ENCODE measurements at places on chromosomes 5 and 9.

DNA sequence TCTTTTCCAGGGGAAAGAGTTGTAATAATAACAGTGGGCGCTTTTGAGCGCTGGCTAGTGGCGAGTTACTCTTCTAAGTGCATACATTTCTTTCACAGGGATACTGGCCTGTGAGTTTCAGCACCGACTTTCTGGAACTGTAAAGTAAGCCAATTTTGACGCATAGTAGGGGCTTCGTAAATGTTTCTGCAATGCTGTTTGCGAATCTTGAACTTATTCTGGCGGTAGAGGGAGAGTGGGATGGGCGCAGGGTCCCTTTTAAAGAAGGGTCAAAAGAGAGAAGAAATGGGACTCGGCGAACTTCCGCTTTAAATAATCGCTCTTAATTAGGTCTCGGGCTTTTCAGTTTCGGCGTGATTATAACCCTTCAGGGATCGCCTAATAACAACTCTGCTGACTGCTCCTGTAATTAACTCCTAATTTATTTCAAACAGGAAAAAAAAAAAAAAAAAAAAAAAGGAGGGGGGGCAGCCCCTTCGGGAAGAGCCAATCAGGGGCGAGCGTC is 351 bp upstream of the MSX2 start:
- no peak for DNase-seq

DNA sequence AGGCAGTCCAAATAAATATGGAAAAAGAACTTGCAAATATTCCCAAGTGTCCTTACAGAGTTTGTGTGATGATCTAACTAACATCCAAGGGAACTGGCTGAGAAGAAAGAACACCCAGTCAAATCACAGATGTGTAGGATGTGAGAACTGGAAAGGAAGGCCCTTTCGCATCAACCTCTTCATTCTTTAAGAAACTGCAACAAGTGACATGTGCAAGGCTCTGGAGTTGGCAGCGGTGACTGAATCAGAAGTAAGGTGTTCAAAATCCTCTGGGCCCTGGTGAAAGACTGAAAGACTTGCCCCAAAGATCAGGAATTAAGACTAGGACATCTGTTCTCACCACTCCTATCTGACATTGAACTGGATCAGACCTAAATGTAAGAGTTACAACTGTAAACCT is 88.7 kb downstream of the RAPGEF1 start:
- no peak for DNase-seq

GRCh38 chr5:97136475-97136874 is 5.9 kb downstream of the LIX1 start:
- DNase-seq: no peak

DNA sequence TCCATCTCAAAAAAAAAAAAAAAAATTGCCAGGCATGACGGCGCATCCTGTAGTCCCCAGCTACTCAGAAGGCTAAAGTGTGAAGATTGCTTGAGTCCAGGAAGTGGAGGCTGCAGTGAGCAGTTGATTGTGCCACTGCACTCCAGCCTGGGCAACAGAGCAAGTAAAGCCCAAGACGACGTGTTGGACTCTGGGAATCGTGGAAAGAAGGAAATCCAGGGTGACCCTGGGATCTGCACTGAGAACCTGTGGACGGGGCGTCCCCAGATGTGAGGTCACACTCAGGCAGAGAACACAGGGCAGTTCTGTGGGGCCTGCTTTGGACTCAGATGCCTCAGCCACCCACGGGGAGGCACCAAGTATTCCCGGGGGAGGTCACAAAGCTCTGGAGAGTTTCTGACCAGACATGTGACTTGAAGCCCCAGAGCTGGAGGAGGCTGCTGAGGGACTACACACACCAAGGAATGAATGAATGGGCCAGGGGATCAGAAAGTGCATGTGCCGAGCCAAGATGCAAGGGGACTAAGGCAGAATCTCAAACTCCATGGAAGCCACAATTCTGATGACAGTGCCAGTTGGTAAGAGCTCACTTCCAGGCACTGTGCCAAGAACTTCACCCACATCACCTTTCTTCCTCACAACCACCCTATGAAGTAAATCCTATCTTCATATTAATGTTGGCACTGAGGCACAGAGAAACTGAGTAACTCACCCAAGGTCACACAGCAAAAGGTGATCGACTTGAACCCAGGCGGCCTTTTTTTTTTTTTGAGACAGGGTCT is 12.9 kb downstream of the DYNC2I2 start:
- no peak for DNase-seq

DNA sequence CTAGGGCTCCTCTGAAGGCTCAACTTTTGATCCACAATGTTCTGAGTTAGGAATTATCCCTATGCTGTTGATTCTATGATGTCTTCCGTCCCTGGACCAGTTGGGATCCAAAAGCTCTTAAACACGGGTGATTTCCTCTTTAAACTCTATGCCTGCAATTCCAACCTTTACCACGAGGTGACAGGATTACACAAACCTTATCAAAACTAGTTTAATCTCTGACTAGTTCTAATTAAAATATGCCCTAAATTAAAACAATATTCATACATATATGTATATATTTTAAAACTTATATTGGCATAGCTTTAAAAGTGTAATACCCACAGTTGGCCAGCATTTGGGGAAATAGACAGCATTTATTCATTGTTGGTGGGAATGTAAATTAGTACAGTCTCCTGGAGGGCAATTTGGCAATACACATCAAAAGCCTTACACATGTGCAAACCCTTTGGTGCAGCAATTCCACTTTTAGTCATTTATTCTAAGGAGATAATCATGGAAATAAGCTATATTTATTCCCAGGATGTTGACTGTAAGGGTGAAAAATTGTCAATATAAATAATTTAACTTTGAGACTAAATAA is 51.6 kb upstream of the PHYKPL start:
- DNase-seq: no peak

GRCh38 chr9:123157221-123157620 is 111.2 kb downstream of the STRBP start:
- DNase-seq: no peak

DNA sequence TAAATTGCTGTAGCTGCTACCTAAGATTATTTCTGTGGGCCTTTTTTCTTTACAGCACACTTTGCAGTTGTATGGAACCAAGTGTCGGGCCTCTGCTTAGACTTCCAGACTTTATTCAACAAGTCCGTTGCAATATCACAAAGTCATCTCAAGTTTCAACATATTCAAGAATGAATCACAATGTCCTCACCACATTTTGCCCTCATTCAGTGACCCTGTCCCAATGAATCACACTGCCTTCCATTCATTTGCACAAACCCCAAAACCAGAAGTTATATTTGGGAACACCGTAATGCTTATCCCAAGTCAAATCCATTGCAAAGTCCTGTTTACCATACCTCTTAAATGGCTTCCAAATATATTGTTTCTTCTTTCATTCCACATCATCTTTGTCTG is 439.6 kb downstream of the CSNK1G3 start:
- no peak for DNase-seq

DNA sequence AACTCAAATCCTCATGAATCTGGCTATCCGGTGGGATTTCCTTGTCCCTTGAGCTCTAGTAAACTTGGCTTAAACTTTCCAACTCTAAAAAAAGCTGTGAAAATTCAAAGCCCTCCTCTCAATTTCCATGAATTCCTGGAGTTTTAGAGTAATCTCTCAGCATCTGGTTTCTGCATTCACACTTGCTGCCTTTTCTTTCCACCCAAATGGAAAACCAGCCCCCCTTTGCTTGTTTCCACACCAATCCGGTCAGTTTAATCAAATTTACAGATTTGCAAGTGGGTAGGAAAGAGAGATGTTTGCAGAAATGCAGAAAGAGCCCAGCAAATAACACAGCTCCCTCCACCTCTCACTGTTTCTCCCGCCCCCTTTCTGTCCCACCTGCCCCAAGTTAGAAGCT is 91.1 kb downstream of the ENC1 start:
- no peak for DNase-seq

DNA sequence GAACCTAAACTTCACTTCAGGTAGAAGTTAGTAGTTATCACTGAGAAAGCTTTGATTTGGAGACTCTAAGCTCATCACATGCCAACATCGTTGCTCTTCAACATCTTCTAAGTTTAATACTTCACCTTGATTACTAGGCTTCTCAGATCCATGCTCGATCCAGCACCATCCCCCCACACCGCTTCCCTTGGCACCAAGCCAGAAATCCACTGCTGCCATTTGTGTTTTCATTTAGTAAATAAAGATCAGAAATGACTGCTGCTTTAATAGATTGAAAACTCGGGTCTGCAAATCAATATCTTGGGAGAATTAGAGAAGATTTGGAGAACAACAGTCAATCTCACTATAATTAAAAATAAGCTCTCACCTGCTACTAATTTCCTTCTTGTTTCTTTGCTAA is 214.7 kb upstream of the NR4A3 start:
- no peak for DNase-seq

GRCh38 chr5:9596824-9597223 is 33.3 kb downstream of the TAS2R1 start:
- DNase-seq: no peak

DNA sequence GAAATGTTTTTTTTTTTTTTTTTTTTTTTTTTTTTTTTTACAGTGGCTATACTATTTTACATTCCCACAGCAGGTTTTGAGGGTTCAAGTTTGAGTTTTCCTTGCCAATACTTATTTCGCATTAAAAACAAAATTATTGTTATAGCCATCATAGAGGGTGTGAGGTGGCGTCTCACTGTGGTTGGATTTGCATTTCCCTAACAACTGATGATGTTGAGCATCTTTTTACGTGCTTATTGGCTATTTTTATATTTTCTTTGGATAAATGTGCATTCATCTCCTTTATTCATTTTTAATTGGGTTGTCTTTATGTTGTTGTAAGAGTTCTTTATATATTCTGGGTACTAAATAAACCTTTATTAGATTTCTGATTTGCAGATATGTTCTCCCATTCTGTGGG is 18.9 kb upstream of the UBLCP1 start:
- no peak for DNase-seq

- DNase-seq: no peak
Observed at GRCh38 chr5:151171529-151171928, 13.9 kb upstream of the ANXA6 start.

- no peak for DNase-seq
Observed at GRCh38 chr5:494667-495255, 29.5 kb downstream of the SLC9A3 start.

DNA sequence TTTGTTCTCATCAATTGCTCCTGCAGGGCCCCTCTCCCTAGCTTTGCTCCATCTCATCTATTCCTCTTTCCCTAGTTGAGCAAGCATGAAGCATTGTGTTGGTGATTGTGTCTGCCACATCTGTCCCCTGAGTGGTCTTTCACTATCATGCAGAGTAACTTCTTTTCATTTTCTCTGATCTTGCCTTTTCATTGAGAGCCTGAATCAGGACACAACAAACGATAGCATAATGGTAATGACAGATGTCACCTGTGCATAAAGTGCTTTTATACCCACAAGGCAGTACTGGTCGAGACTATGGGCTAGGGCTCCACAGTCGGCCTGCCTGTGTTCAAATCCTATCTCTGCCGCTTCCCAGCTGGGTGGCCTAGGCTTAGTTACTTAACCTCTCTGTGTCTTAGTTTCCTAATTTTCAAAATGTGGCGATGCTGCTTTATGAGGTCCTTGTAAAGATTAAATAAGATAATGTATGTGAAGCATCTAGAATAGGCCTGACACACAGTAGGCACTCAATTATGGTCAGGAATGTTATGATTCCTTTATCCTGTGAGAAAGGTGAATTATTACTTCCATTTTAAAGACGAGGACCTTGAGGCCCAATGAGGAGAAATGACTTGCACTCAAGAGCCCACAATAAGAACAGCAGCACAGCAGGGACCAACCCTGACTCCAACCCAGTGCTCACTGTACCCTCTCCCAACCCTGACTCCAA is 137.1 kb upstream of the ZNF618 start:
- DNase-seq: peak; percentile 60

DNA sequence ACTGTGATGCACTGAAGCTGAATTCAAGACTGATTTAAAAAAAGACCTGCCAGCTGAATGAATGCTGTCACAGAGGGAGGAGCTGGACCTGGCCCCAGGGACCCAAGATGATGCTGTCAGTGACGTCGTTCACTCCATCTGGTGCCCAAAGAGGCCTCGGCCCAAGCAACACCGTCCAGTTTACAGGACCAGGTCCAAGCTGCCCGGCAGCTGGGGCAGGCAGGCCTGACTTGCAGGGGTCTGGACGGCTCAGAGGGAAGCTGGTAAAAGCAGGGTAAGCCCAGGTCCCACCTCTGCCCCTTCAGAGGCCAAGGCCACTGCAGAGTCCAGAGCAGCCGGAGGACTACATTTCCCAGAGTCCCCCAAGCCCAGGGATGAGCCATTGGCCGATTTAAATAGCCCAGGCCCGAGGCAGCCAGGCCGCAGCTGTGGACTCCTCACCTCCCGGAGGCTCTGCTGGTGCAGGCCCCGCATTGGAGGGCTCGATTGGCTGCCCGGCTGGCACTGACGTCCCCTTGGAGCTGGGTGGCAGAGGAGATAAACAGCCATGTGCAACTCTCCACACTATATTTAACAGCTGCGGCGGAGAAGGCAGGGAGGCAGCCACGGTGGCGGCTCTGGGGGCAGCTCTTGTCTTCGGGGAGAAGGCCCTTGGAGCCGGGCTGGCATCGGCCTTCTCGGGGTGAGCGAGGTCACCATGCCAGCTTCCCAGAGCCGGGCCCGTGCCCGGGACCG is at the start of gene PLPP7:
Gene PLPP7 (plus strand): TSS at position 423 of the 735 bp plus-strand sequence. CDS start 275 bp downstream, at position 698.
- peak; percentile 93 for DNase-seq

GRCh38 chr9:21836437-21837161 is 34.2 kb downstream of the MTAP start:
- DNase-seq: no peak

DNA sequence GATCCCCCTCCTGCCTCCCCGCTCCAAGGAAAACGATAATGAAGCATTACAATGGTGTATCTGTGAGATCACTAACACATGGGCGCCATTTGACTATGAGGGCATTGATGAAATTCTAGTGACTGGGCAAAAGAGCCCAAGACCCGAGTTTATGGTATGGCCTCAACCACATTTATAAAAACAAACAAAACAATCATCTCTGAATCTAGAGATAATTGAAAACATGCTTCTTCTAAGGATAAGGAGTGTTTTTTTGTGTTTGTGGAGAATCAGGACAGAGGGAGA is 100.9 kb upstream of the SEMA6A start:
- no peak for DNase-seq

DNA sequence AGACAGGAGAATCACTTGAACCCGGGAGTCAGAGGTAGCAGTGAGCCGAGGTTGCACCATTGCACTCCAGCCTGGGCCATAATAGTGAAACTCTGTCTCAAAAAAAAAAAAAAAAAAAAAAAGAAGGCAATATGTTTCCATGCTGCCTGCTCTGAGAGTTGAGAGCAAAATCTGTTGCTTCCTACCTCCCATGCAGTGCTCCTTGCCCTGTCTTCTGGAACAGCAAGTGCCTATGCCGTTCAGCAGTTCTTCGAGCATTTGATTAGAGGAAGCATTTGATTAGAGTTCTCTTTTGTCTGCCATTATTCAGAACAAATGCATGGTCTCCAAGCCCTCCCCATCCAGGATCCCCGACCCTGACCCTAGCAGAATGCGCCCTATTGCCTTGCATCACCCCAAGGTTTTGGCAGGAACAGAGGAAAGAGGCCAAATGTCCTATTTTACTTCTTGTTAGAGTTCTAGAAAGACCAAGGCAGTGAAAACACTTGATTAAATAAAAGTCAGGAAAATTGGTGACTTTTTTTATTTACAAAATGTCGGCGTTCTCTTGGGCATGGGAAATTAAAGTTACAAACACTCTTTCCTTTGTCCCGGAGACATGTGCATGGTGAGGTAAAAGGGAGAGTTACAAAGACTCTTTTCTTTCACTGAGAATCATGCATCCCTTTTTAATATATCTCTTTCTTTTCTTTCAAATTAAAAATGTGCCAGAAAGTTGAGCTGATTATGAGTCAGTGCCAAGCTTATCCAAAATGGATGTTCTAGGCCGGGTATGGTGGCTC is 27.8 kb upstream of the FSD1L start:
- DNase-seq: no peak

- no peak for DNase-seq
Observed at GRCh38 chr5:1514027-1514818, 9.5 kb downstream of the LPCAT1 start.

All from retina (tissue), 1 donor.